Eye (tissue), 1 donor: ENCODE measurements at places on chromosomes 5 and 9.

DNA sequence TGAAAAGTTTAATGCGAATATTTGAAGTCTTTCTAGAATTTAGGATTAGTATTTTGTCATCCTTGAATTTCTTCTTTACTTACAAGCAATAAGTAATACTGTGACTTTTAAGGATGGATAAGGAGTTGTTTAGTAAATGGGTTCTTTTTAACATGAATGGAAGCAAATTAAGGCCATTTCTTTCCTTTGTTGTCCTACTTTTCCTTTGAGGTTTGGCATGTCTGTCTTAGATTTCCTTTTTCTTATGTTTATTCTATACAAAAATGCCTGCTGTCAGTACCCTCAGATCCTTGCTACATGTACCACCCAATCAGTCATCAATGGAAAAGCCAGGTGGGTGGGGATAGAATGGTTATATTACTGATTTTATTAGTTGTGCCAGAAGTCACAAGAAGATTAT lies 10.2 kb downstream of the STX17 start:
- DNase-seq = no peak

GRCh38 chr5:168132241-168132641 lies 159.2 kb upstream of the WWC1 start:
- no peak for DNase-seq

DNA sequence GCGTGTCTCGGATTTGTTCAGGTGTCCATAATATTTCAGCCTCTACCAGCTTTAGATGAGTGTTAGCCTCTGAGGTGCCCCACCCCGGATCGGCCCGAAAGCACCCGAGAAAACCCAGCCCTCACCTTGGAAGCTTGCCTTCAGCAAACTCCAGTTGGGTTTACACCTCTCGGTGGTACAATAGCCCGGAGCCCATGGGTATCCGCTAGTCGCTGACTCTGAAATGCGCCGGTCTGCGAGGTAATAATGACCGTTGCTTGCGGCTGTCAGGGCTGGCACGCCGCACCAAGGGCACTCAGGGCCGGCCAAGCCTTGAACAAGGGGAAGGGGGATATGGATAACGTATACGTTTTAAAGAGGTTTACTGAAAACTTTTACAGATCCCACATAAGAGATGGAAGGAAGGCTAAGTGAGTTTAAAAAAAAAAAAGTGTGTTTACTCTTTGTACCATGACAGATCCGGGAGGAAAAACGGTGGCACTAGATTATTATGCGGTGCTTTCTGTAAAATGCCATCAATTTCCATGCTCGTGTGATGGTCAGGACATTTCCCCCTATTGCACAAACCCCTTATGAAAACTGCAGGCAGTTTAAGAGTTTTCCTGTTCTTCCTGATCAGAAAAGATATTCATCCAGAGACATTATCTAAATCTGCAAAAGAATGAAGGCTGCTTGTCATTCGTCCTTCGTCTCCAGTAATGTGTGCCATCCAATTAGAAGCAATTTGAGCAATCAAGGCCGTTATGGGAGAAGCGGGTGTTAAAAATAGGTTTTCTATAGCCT lies 124.2 kb downstream of the TMEM161B start:
- peak; percentile 67 for DNase-seq

GRCh38 chr9:13035822-13036221 lies 243.7 kb downstream of the MPDZ start:
- DNase-seq = no peak

DNA sequence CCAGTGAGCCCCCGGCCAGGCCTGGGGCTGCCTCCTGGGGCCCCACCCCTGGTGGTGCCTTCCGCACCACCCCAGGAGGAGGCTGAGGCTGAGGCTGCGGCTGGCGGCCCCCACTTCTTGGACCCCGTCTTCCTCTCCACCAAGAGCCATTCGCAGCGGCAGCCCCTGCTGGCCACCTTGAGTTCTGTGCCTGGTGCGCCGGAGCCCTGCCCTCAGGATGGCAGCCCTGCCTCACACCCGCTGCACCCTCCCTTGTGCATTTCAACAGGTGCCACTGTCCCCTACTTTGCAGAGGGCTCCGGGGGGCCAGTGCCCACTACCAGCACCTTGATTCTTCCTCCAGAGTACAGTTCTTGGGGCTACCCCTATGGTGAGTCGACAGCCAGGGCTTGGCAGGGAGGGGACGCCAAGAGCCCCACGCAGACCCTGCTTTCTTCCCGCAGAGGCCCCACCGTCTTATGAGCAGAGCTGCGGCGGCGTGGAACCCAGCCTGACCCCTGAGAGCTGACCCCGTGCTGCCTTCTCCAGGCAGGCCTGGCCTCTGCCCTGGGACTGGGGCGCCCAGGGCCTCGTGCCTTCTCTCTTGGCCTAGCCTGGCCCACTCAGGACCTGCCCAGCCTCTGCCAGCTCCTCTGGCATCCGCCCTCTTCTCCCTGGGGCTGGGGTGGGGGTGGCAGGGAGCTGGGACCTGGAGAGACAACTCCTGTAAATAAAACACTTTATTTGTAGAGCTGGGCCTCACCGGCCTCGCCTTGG lies 4.0 kb upstream of the EHMT1 start:
- no peak for DNase-seq

GRCh38 chr5:170254056-170254455 lies 21.3 kb downstream of the C5orf58 start:
- no peak for DNase-seq

DNA sequence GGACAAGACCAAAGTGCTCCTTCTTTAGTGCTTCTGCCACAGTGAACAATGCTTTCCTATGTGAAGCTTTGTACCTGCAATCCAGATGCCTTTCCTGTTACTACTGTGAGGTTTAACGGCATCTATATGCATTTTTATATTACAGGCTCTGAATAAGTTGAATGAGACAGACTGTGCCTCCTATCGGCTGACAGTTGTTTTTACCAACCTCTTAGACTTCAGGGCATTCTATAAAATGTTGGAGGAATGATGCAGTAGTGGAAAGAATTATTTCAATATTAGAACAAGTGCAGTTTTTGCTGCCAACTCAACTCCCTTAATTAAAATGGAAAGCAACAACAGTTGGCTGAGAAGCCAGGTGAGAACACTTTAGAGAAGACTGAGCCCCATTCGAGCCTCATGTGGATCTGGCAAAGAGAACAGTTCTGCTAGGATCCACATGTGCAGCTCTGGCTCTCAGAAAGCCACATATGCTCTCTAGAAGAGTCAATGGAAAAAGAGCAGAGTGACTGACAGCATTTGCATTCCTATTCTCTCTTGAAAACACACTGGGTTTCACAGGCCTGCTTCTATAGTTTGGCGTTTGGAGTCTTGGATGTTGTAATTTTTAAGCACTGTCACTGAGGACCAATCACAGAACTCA lies 147.5 kb downstream of the LURAP1L start:
- peak; percentile 47 for DNase-seq

GRCh38 chr9:93307468-93308157 lies 123.7 kb downstream of the WNK2 start:
- DNase-seq = no peak

DNA sequence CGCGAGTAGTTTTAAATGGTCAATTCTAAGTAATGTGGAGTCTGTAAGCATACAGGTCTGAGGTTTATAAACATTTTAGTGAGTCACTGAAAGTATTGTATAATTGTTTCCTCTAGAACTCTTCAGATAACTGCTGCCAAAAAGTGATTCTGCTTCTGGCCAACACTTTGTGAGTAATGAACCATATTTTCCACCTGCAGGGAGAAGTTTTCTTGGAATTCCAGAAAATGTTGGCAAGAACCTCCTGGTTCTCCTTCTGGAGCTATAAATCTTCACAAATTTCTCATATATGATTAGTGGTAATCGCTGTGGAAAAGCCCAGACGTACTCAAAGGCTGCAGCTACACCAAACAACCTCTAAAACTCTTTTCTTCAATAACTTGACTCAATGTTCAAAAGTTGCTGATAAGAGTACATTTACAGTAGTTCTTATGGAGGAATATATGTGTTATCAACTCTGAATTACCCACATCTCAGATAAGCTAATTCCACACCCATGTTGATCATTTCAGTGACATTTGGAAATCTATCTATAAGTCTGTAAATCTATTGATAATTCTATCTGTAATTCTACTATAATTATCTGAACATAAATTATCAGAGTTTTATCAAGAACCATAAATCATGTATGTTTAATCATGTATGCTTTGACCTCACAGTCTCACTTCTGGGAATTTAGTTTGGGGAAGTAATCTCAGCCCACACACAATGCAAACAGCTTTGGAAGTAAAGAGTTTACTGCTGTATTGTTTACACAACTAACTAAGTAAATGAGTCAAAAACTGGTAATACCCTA lies 74.1 kb downstream of the FNBP1 start:
- DNase-seq = no peak

GRCh38 chr5:60332244-60333004 lies 367.5 kb downstream of the DEPDC1B start:
- DNase-seq = no peak

- DNase-seq = peak; percentile 95
Observed at GRCh38 chr5:72013766-72014624, 93.3 kb upstream of the MAP1B start.

GRCh38 chr5:39661026-39661779 lies 236.4 kb upstream of the DAB2 start:
- peak; percentile 71 for DNase-seq

DNA sequence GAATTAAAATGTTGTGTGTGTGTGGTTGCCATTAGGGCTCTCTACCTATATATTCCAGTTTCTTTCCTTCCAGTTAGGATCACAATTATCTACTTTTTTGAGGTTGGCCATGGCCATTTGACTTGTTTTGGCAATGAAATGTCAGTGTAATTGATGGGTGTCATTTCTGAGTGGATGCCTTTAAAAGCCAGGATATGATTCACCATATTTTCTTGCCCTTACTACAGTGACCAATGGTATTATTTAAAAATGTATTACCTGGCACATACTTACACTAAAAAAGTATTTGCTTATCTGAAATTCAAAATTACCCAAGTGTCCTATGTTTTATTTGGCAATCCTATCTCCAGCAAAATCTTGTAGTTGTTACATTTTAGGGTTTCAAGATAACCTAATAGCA lies 258.7 kb upstream of the ACTBL2 start:
- no peak for DNase-seq

GRCh38 chr9:24502206-24502937 lies 43.3 kb downstream of the IZUMO3 start:
- DNase-seq = peak; percentile 8
